ENCODE measurements at places on chromosomes 16 and 17.

GRCh38 chr16:83021045-83021444 is 394.3 kb downstream of the CDH13 start:
- DNase-seq = no peak

DNA sequence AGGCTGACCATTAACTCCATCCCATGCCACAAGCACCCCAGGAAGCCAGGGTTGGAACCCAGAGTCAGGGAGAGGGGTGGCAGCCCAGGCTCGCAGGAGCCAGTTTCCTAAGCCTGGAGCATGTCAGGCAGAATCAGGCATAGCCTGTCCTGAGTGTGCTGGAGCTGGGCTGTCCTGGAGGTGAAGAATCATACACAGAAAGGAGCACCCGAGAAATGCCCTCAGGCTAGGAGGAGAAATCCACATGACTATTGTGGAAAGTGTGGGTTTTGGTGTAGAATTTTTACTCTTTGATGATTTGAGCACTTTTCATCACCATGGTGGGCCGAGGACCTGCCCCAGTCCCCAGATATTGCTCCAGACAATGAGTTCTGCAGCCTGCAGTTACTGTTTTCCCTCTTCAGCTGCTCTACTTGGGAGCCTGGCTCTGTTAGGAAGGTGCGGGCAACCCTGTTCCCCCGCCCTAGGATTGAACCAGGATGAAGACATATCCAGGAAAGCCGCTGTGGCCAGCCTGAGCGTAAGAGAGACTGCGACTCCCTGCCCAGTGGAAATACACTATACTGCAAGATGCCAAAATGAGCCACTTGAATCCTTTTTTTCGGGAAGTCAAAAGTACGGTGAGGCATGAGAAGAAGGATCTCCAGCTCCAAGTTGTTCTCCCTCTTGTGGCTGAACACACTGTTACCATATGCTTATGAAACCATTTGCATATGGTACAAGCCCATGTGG is 29.0 kb upstream of the HEATR6 start:
- DNase-seq = no peak

DNA sequence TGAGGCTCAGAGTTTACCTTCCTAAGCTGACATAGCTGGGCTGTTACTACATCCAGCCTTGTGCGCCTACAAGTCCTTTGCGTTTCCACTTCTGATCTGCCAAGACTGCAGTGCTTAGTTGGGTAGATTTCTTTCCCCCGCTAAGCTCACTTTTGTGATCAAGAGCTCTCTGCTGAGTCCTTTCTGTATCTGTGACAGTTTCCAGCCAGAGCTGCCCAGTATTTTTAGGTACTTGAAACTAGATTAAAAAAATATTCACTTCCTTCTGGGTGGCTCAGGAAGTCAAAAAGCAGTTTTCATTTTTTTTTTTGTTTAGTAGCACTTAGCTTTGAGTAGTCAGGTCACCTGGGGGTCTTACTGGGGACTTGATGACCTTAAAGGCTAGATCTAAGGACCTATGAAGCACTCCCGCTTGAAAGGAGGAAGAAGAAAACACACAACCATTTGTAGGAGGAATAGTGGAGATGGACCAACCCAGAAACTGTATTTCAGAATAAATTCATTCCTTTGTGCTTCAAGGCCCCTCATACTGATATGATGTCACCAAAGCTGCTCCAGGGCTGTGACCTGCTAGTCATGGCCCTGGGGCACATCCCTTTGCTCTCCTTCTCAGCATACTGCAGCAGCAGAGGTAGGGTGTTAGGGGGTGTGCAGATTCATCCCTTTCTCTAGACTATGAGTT is 75.6 kb upstream of the HNF1B start:
- no peak for DNase-seq

- no peak for DNase-seq
These were observed 171.7 kb downstream of the KATNIP start for GRCh38 chr16:27721531-27722181.

DNA sequence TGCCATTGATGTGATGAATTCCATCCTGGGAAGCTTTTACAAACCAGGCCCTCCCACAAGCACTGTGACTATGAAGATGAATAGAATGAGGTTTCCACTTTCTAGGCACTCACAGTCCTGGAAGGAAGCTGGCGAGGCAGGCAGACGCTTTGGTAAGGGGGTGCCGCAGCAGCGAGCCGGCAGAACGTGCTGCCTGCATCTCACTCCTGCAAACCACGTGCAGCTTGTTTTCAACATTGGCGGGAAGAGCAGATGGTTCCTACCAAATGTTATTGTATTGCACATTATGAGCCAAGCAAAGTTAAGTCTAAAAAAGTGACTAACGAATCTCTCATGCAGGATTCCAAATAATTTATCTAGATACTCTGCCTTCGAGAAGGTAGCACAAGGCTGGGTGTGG is 3.7 kb upstream of the DNAI2 start:
- no peak for DNase-seq

DNA sequence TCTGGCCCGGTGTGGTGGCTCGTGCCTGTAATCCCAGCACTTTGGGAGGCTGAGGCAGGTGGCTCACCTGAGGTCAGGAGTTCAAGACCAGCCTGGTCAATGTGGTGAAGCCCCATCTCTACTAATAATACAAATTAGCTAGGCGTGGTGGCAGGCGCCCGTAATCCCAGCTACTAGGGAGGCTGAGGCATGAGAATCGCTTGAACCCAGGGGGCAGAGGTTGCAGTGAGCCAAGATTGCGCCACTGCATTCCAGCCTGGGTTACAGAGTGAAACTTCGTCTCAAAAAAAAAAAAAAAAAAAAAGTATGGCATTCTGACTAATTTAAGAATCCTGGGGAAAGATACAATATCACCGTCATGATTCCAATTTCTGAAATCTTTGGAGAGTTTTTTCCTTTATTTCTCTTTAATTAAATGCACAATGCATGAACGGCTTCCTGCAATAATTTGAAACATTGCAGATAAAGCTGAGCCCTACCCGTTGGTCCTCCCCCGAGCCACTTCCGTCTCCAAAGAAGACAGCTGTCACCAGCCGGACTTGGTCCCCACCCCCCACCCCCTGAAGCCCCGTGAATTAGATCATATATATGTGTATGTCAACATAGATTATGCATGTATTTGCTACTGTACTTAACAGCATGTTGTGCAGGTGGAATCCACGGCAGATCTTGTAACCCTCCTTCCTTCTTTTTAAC is 142.6 kb upstream of the PLCG2 start:
- DNase-seq = no peak
